ENCODE measurements at places on chromosomes 7 and 10. TPM values are rescaled to one million over a fixed set of nuclear protein-coding genes. Genes with fewer than 3 reads are reported as not detected.

The PLAC9 gene
- not detected for total RNA-seq

GRCh38 chr7:25541094-25541821 is 313.0 kb upstream of the NPVF start:
- no peak for DNase-seq

DNA sequence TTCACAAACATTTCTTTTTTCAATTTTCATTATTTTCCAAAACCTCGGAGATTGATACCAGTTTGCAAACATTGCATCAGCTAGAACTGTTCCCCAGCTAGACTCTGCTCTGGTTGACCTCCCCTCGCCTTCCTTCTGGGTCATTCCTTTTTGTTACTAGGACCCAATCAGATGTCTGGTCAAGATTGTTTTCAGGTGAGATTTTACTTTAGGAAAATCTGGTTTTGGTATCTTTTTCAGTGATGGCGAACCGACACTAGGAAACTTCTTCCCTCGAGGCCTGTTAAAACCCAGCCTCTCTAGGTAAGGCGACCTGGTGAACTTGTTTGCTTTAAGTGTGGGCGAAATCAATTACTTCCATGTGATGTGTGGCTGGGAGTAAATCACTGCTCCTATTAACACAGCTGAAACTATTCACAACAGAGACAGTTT is 8.4 kb downstream of the PROSER2 start:
- DNase-seq = no peak

- no peak for DNase-seq
Measured at GRCh38 chr7:29987083-29987482, 2.5 kb downstream of the SCRN1 start.

DNA sequence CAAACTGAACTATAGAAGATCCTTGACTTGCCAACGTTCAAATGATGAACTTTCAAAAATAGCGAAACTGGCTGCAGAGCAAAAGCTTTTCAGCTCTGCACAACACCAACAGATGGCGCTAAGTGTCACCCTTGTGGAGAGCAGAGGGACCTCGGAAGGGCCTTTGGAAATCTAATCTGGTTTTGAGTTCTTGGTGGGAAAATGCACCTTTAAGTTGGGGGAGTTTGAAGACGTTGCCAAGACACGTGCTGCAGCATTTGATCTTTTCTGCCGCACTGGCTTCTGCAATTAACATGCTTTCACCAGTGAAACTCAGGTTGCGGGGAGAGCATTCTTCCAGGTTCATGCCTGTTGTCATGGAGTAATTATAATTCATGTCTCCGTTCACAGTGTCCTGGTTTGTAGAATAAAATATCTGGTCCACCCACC is 26.3 kb upstream of the WDR11 start:
- no peak for DNase-seq

The NAMPT gene
- total RNA-seq = 292 TPM

The SPDYE1 gene
- total RNA-seq = not detected

DNA sequence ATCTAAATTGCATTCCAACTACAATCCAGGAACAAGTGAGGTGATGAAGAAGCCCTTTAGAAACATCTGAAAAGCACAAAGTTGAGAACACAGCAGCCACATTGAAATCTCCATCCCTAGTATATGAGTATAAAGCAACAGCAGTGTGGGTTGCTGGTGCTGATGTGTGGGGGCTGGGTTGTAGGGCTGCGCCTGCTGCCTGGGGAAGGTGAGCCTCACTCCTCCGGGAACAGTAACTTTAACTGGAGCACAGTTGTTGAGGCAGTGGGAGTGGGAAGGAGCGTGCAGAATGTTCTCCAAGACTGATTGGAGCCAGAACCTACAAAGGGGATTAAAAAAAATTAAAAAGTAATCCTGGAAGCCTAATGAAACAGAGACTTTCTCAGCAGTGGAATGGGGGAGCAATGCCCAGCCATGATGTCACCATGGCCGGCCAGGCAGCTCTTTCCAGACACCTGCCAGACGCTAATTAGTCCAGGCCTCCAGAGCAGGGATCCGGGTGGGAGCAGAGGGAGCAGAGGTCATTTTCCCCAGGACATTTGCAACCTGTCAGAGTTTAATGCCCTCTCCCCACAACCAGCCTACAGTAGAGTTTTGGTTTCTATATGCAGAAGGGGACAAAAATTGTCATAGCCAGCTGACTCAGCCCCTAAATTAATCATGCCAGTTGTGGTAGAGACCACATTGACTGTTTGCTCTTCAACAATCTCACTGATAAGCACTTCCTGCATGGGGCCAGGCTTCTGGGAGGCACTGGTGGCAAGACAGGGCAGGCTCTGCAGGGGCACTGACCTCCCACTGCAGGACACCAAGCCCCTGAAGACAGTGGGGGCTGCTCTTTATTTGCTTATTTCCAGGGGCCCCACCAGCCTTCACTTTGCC is 133.0 kb upstream of the ZNF32 start:
- DNase-seq = no peak

- DNase-seq = no peak
Measured at GRCh38 chr7:121081327-121081936, 92.9 kb downstream of the CPED1 start.

DNA sequence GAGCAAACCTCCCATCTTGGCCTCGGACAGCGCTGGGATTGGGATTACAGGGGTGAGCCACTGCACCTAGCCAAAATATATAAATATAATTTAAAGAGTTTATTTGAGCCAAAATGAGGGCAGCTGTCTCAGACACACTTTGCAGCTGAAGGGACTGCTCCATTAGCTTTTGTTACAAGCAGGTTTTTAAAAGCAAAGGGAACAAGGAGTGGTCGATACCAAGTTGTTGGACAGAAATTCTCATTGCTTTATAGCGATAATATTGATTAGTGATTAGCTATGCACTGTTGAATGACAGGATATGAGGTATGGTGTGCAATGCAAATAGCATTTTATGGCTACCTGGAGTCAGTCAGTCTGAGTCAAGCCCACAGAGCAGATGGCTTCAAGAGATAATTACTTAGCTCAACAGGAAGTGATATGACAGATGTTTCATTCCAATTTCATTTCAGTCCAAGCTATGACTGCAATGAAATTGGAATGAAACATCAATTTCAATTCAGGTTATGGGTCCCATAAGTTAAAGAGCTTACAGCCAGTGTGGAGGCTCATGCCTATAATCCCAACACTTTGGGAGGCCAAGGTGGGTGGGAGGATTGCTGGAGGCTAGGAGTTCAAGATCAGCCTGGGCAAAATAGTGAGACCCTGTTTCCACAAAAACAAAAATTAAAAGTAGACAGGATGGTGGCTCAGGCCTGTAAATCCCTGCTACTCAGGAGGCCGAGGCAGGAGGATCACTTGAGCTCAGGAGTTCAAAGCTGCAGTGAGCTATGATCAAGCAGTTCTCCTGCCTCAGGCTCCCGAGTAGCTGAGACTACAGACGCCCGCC is 23.1 kb downstream of the TYW1 start:
- DNase-seq = no peak

DNA sequence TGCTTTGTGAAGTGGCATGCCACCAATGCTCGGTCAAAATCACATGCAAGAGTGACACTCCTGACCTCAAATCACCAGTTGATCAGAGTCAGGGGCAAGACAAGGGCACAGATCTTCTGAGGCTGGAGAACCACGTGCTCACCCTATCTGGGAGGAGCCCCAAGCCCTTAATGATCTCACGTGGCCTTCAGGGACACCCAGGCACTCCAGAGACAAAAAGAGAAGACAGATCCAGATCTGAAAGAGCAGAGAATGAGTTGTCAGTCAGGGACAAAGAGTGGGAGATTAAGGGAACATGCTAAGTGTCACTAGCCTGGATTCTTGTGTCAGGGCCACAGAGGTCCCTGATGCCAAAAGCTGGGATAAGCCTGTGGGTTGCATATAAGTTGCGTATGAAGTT is 134.3 kb downstream of the PLXNA4 start:
- no peak for DNase-seq

DNA sequence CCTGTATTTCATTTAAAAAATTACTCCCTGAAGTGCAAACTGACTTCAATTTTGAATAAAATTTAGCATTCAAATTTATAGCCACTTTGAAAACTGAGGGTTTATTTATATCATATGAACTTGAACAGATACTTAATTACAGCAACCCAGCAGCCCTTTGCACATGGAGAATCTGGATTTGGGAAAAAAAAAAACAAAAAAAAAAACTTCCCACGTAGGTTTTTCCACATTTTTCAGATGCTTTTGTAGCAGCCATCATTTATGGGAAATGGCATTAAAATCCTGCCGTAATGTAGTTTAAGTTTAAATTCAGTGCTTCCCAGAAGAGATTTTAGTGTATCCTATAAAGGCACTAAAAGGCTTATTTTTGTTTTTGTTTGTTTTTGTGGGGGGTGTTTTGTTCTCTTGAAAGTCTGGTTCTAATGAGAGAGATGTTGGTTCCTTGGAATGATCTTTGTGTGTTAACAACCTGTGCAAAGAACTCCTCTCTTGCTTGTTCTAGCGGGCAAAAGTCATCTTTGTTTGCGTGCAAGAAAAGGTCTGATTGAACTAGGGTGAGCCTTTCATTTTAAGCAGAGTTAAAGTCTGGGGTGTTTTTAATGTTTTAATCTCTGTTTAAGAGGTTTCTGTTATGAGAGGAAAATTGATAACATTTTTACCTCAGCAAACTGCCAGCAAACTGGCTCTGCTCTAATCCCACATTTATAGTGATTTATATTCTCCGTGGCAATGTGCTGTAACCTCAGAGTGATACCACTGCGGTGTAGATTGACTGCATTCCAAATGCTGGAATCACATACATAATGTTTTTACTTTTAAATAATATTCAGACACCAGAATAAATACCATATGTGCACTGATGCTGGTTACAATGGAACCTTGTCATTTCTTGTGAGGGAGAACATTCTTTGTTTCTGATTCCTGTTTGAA is 105.5 kb downstream of the WNT2 start:
- no peak for DNase-seq

GRCh38 chr10:128429321-128429720 is 303.1 kb upstream of the MKI67 start:
- DNase-seq = no peak

GRCh38 chr10:9547936-9548904 is 1469.5 kb upstream of the CELF2 start:
- no peak for DNase-seq

DNA sequence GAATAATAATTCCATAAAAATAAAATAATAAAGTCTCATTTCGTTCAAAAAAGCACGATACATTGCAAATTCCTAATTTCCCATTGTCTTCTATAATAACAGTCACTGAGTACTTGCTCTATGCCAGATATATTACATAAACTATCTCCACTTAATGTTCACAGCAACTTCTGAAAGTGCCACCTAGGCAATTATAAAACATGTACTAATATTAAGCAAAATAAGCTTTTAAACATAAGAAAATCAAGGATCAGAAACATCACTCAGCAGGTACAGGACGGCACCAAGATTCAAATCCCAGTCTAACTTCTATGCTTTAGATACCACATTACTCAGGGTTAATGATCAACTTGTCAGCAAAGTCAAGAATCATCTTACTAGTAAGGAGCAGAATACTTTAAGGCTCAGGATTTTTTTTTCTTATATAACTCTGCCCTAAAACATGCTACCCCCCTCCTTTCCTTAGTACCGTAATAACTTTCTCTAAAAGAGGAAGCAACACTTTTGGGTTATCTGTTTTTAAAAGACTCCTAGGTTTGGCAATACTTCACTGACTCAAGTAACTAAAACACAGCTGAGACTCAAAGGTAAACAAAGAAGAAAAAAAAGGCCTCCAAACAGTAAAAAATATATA is 51.3 kb downstream of the USP6NL start:
- no peak for DNase-seq

The STEAP1B gene
- 0.75 TPM for total RNA-seq

DNA sequence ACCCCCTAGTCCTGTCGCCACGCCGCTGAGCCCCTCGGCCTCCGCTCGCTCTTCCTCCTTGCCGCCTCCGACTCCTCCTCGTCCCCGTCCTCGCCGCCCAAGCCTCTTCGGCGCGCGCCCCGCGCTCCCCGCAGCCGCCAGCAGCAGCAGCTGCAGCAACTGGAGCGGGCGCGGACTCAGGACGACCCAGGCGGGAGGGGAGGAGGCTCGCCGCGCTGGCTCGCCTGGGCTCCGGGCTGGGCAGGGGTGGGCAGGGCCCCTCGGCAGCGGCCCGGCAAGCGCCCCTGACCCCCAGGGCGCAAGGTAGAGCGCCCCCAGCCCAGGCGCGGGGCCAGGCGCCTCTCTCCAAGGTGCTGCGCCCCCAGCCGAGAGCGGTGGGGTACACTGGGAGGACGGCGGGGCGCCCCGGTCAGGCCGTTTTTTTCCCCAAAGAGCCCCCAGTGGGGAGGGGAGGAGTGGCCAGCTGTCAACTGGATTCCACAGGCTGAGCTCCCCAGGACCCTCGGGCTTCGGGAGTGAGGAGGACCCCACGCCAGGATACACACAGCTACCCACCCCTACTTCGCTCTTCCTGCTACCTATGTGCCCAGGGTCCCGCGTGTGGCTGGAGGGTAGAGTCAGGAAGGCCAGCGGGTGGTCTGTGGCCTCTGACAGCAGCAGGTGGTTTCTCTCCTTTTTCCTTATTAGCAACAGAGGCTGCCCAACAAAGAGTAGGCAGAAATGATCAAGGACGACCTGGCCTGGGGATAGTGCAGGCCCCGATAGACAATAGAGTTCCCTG is 903 bp upstream of the KCNMA1 start:
- no peak for DNase-seq

GRCh38 chr7:135390829-135391228 is 119.1 kb downstream of the CNOT4 start:
- DNase-seq = no peak

GRCh38 chr7:85023916-85024315 is 162.9 kb downstream of the SEMA3D start:
- DNase-seq = no peak

DNA sequence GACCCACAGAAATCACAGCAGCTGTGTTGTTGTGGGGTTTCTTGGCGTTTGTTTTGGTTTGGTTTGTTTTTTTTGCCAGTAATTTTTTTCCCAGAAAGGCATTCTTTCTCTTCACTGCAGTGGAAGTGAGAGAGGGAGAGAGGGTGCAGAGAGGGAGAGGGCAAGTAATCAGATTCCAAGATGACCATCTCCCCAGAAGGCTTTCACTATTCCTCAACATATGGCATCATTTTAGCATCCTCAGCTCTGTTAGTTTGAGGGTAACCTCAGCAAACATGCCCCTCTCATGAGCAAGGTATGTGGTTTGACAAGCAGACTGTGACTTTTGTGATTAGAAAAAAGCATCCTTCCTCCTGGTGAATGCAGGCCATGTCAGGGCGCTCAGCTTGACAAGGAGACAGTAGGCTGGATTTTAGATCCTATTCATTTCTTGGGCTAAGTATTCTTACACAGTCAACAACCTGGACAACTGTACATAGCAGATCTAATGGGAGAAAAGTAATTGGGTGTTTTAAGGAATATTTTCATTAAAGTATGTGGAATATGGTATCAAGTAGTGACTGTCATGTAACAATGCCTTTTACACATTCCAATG is 86.3 kb upstream of the PIK3CG start:
- DNase-seq = no peak

The ARPC1A gene
- total RNA-seq = 37.7 TPM

DNA sequence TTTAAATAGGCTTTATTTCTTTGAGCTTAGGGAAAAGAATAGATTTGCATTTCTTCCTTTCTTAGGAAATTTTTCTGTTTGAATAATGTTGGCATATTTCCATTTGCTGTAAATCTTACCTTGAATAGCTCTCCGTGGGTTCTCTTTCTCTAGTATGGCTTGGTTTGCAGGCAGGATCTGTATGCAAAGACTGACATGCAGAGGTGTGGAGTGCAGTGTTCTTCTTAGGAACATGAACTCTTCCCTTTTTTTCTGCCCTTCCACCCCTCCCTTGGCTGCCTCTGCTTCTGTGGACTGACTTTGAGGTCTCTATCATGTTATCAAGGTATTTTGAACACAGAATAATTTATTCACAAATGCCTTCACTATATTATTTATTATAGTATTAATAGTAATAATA is 222.8 kb downstream of the LHFPL3 start:
- DNase-seq = no peak
